EL (cell line): ENCODE measurements at places on chromosomes 6 and 20.

- DNase-seq: no peak
These were observed 39.7 kb downstream of the TRMT11 start for GRCh38 chr6:126026001-126026400.

GRCh38 chr20:57478176-57478575, 46.8 kb downstream of the CTCFL start:
- DNase-seq: no peak

- no peak for DNase-seq
These were observed 16.7 kb upstream of the PDYN start for GRCh38 chr20:2010533-2010932.

- DNase-seq: no peak
These were observed 781.0 kb upstream of the ADGRB3 start for GRCh38 chr6:67854098-67854497.

GRCh38 chr20:34045930-34046725, 52.4 kb downstream of the RALY start:
- DNase-seq: no peak
